IMR-90 (cell line): ENCODE measurements at places on chromosomes 13 and 19. TPM values are rescaled to one million over a fixed set of nuclear protein-coding genes. Genes with fewer than 3 reads are reported as not detected.

Gene ZNF528
- total RNA-seq = 14.3 and 16.4 TPM in 2 replicates

Gene ZNF540
- 0.28 and 0.54 TPM in 2 replicates for total RNA-seq

GRCh38 chr19:52227196-52227940 lies 37.5 kb downstream of the PPP2R1A start:
- DNase-seq = no peak

GRCh38 chr13:95155504-95155903 lies 145.7 kb downstream of the ABCC4 start:
- DNase-seq = no peak
